ENCODE measurements at places on chromosomes 1 and 21.
A peak's percentile ranks its signal among the peaks of the same experiment; 100 is the strongest.

GRCh38 chr1:11984121-11984520, 3.9 kb downstream of the MFN2 start:
- no peak for DNase-seq

DNA sequence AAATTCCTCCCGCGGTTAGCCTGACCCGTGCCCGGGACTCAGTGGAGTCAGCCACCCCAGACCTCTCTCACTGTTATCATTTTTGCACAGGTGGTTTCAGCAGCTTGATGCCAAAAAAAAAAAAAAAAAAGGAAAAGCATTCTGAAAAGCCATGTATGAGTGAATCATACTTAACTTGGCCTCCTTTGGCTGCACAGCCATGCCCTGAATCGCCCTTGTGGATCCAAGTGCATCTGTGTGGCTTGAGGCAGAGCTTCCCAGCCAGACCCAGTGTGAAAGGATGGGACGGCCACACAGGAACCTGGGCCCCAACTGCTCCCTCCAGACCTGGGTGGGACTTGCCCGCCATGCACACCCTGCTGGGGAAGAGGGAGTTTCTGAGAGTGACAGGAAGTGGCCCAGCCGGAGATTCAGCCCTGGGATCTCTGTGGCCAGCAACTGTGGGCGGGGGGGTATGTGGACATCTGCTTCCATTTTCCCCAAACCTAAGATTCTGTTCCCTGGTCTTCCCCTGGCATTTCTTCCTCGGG, 8.6 kb downstream of the YBEY start:
- DNase-seq = no peak

- no peak for DNase-seq
Measured at GRCh38 chr1:158607296-158607695, 2.2 kb downstream of the OR10Z1 start.

DNA sequence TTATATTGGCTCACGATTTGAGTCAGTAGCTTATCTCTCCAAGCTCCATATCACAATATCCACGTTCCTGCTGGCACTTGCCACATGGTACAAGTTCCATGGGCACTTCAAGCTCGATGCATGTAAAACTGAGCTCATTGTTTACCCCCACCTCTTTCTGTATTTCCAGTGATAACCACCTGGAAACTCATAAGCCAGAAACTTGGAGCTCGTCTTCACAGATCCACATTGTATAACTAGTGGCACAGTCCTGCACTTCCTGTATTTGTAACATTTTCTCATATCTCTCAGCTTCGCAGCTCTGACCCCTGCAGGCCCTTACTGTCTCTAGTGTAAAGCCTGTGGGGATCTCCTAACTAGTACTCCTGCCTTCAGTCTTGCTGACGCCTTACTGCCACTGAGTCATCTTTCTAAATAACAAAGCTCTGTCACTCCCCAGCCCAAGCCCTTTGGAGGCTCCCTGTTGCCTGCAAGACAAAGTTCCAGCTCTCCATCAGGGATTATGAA, 6.5 kb upstream of the C2CD4D start:
- DNase-seq = no peak

- no peak for DNase-seq
Measured at GRCh38 chr1:236890152-236891056, 95.3 kb downstream of the MTR start.

GRCh38 chr1:10228528-10228927, 18.2 kb downstream of the KIF1B start:
- DNase-seq = no peak

GRCh38 chr1:230366504-230366915, 59.6 kb downstream of the PGBD5 start:
- DNase-seq = no peak

- no peak for DNase-seq
Measured at GRCh38 chr1:200442537-200443156, 32.8 kb upstream of the ZNF281 start.

DNA sequence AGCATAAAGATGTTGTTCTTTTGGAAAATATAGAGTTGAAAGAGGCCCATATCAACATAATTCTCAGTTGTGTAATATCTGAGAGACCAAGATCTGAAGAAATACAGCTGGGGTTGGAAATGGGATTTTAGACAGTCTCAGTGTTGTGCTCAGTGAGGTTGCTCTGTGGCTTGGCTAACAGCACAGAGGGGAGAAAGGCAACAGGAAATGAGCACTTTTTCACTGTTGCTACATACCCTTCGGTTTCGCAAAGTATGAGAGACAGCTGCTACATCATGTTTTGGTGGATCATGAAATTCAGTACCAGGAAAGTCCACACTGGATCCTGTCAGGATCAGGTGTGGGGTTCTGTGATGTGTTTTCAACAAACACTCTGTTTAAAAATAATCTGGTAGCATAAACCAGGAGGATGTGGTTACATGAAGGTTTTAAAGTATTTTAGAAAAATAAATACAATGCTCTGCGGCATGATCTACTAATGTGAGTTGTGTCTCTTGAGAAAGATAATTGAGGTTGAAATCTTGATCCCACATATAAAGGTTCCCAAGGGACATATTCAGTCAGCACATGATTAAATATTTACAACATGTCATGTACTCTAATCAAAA, 7.0 kb upstream of the GPR88 start:
- DNase-seq = no peak

DNA sequence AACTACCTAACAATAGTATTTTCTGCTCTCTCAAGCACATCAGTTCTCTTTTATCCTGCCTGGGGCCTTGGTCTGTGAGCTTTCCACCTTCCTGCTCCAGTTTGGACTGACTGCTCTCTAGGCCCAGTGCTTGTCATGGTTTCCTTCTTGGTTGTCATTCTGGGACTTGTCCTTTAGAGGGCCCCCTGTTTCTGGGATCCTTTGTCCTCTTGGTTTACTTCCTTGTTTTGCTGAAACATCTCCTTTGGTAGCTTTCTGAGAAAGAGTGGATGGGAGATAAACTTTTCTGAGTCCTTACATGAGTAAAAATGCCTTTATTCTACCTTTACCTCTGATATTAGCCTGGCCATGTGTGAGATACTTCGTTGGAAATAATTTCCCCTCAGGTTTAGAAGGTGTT, 4.7 kb downstream of the SLC1A7 start:
- DNase-seq = no peak

- no peak for DNase-seq
Measured at GRCh38 chr1:108179018-108179417, 21.1 kb downstream of the SLC25A24 start.

DNA sequence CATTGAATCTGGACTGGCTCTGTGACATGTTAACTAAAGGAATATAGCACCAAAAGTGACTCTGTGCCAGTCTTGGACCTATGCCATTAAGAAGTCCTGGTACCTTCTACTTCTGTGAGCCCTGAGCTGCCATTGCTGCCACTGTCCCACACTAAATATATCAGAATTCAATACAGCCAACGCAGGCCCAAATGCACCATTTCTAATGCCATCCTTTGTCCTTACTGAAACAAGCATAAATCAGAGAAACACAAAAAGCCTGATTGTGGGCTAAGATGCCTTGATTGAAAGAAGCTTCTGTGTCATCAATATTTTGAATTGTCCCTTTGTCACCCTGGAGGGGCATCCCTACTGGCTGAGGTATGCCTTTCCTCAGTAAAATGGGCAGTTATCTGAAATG, 66.9 kb upstream of the NEK2 start:
- no peak for DNase-seq

DNA sequence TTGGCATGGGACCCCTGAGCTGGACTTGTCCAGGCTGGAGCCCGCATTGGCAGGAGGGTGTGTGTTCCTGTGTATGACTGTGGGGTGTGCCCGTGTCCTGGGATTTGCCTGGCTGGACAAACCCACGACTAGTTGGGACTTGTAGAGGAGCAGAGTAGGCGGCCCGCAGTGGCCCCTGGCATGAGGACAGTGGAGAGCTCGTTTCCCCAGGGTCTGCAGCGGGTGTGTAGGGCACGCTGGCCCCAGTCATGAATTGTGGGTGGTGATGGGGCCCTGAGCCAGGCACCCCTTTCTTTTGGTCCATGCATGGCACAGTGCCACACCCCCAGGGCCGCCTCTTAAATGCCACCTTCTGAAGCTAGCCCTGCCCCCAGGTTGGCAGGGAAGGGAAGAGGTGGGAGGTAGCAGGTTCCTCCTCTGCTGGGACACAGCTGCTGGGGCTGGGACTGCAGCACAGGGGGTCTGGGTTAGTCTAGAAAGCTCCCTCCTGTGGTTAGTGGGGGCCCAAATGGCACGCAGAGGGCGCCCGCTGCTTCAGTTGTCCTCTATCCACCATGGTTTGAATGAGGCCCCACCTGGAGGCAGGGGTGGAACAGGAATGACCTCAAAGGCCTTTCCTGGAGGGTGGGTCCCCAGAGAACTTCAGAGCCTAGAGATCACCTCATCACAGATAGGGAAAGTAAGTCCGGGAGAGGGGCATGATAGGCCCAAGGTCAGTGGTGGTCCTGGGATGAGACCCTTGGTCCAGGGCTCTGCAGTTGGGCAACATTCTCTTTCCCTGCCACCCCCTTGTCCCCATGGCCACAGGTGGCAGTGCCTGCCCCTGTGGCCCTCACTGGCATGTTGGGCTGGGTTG, 4.1 kb downstream of the CROCC start:
- DNase-seq = no peak

- no peak for DNase-seq
Measured at GRCh38 chr1:22673486-22674409, 20.7 kb downstream of the C1QB start.

- no peak for DNase-seq
Measured at GRCh38 chr21:39340687-39341086, 8.2 kb downstream of the HMGN1 start.

DNA sequence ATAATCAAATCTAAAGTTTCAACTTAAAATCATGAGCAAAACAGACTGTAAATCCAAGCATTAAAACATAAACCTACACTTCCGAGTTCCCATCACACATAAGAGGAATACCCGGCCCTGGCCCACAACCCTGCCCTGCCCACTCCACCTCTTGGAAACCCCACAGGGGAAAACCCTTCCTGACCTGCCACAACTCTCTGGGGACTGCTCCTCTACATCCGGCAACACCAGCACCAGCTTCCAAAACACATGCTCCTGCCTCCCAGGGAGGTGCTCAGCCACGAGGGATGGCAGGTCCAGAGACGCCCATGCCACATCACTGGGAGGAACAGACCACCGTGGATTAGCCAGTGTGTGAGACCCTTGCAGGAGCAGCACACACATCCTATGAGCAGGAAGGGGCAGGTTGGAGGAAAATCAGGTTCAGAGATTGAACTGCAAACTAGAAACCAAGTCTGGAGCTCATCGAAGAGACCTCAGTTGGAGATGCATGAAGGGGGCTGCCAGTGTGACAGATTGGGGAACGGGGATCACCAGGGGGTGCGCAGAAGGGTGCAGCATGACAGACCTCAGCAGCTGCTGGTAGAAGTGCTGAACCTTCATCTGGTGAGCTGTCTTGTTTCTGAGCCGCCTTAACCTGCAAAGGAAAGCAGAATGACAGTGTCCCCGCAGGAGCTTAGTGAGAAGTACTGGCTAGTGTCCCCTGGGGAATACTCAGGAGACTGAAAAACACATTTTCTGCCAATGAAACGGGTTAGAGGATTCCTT, 25.8 kb upstream of the LSS start:
- DNase-seq = no peak

GRCh38 chr21:24456358-24456757, 1150.9 kb downstream of the MRPL39 start:
- DNase-seq = no peak

GRCh38 chr1:157097692-157098091, 1.9 kb downstream of the ETV3L start:
- DNase-seq = no peak

DNA sequence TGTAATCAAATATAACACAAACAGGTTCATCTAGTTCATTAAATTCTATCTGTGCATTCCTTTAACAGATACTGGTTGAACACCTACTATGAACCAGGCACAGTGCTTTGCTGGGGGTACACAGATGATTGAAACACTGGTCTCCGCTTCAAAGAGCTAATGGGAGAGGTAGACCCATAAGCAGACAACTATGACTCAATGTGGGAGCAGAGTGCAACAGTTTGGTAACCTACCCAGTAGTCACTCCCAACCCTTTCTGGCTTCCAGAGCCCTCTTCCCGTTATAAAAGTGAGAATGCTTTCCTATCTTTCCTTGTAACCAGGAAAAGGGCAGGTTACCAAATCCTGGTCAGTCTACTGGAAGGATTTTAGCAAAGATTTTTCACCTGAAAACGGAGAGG, 8.0 kb upstream of the ETV3 start:
- no peak for DNase-seq

- DNase-seq = peak; percentile 47
Measured at GRCh38 chr1:156480411-156481192, 20.0 kb downstream of the MEF2D start.

DNA sequence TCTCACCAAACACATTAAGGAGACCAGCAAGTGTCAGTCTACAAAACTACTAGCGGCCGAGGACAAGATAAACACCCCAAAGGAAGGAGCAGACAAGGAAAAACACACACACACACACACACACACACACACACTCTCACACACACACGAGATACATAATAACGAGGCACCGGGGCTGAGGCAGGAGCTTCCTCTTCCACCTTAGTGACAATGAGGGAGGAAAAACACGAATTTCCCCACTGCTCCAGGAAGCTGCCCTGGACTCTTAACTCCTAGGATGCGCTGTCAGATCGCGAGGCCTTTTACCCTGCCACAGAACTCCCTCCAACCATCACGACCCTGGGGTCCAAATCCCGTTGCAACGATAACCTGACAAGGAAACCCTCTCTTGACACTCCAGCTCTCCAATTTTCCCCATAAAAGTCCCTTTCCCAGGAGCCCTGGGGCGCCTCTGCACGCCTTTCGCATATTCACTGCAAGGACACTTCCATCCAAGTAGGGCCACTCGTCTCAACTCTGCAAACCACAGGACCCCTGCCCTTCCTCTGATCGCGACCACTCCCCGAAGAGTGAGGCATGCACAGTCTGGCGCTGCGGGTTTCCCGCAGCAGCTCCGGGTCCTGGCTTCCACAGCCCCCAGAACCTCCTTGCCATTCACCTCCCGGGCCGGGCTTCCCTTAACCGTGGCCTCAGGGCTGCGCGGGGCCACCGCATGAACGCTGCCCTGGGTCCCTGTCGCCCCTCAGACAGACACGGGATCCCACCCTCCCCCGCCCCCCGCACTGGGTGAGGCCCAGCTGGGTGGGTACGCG, 581 bp downstream of the ETV3 start:
- DNase-seq = no peak

Measured in stimulated activated CD4-positive, alpha-beta T cell treated with anti-CD3 and anti-CD28 coated beads, Interleukin-1b, Interleukin-23, amount 100 ng/mL, for 1 hour (primary cell).